Head of caudate nucleus (tissue), 42 donors: ENCODE measurements at places on chromosomes 4 and X.

- DNase-seq, result no peak
Measured at GRCh38 chrX:7926914-7927258, 327 bp downstream of the PNPLA4 start.

DNA sequence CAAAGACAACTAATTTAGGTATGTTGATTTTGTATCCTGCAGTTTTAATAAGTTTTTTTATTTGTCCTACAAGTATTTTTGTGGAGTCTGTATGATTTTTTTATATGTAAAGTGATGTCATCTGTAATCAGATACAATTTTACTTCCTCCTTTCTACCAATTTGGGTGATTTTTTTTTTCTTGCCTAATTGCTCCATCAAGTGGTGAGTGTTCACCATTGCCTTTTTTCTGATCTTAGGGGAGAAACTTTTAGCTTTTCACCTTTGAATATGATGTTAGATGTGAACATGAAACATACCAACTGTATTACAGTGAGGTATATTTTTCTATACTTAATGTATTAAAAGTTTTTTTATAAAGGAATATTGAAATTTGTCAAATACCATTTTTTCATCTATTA is 362.3 kb downstream of the PABPC4L start:
- DNase-seq, result no peak

DNA sequence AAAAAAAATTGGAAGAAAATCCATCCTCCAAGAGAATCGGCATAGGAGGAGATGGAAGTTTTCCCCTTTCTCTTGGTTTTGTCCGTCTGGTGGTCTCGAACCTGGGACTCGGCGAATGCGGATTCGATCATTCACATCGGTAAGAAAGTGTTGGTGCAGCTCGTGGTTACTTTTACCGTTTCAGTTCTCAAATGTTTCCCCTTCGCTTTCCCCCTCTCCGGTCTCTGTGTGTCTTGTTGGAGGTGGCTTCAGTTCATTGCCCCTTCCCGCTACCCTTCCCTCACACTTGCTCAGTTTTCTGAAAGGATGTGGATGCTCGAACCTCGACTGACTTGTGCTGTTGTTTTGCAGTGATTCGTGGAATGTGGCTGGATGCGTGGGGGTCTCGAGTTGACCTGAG is 840 bp downstream of the GRID2 start:
- peak; percentile 35 for DNase-seq

DNA sequence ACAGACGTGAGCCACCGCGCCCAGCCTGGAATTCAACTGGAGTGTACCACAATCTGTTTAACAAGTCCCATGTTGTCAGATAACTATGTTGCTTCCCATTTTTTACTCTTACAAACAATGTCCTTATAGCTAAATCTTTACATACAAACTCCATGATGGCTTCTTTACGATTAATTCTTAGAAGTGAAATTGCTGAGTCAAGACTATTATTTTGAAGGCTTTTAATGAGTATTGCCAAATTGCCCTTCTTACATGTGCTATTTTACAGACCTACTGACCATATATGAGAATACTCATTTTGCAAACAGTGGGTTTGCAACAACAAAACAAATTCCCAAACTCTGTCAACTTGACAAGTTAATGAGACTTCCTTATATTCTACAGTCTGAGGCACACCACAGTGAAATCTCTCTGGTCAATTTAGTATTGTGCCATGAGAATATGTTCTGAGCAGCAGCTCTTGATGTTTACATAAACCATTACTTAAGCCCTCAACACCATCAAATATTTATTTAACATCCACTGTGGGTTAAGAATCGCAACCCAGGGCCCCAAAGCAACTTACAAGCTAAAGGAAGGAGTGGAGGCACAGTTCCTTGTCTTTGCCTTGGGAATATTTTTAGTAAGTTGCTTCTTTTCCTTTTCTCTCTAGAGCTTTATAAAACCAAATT is 128.5 kb downstream of the SPRY1 start:
- DNase-seq, result no peak

DNA sequence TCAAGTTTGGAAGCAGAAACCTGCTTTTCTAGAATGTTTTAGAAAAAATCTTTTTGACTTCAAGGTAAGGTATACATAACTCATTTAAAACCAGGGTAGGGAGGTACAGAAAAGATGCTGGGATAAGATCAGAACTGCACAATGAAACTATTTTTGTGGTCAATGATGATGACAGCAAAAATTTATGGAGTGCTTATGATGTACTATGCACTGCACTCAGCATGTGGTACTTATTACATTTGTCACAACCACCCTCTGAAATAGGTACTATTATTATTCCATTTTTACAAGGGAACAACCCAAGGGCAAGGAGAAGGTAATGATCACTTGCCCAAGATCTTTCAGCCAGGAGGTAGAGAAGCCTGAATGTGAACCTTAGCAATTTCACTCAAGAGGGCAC is 8.0 kb downstream of the GPM6B start:
- DNase-seq, result no peak

DNA sequence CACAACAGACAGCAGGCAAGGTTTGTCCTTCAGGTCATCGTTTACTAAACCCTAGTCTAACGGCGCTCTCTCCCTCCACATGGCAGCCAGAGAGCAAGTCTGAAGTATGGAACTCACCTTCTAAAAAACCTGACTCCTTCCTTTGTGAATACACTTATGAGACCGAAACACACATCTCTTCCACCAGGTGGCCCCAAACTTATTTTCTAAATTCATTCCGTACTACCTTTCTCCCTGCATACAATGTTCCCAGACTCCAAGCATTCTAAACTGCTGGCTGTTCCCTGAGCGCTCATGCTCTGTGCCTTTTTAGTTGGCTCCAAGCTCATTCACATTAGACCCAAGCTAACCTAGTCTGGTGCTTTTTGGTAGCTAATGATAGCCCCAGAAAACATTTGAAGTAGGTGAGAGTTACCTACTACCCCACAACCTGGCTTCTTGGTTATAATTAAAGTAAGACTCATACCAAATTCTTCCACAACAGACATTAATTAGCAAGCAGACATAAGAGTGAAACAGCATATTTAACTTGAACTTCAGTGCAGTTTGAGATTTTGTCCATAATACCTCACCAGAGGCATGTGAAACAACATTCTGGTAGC is 67.6 kb upstream of the DCLK2 start:
- DNase-seq, result peak; percentile 60

DNA sequence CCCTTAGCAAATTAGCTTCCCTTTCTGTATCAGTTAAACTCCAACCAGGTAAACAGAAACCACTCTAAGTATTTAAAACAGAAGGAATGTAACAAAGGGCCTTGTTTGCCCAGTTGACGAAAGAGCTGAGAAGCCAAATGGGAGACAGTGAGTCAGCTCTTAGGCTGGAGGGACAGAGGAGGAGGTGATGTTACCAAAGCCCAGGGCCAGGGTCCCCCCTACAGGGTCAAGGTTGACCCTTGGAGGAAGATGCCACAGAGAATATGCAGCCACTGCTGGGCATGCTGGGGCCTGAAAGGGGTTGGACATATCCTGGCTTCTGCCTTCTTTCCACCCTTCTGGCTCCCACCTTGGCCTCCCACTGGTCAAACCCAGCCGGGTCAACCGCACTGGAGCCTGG is 38.3 kb upstream of the LGI2 start:
- no peak for DNase-seq

DNA sequence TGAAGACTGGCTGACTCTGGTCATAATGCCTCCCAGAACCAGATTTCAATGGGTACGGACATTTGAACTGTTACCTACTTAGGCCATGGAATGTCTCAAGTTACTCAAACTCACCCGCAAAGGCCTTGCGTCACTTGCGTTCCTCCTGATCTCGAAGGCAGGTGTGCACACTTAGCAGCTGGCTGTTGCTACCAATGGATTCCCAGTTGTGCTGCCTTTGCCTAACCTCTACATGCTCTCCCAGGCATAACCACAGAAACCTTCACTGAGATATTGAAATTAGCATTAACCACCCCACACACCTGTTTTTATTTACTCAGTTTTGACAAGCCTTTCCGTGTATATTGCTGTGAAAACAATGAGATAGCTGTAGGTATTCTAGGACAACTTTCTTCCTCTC is 2.8 kb downstream of the ERVMER34-1 start:
- DNase-seq, result no peak

- DNase-seq, result no peak
Measured at GRCh38 chr4:150501009-150501727, 80.8 kb upstream of the MAB21L2 start.

DNA sequence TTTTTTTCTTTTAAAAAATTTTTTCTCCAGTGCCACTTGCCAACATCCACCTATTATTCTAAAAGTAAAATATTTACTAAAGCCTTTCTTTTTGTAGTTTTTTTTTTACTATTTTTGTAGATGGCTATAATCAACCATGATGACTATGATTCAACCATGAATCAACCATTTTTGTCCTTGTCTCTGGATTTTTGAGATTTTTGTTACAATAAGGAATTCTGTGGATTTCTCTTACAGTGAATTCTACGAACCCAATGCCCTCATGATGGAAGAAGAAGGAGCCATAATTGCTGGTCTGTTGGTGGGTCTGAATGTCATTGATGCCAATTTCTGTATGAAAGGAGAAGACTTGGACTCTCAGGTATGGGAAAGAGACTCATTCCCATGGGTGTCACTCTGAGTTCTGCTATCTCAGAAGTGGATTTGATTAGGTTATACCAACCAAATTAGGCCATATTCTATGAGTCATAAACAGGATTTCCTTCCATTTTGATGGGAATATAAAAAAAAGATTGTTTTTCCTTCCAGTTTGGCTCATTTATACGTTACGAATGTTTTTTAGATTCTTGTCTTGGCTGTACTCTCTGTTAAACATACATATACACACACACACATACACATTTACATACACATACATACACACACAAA is 46.7 kb downstream of the RUFY3 start:
- no peak for DNase-seq

DNA sequence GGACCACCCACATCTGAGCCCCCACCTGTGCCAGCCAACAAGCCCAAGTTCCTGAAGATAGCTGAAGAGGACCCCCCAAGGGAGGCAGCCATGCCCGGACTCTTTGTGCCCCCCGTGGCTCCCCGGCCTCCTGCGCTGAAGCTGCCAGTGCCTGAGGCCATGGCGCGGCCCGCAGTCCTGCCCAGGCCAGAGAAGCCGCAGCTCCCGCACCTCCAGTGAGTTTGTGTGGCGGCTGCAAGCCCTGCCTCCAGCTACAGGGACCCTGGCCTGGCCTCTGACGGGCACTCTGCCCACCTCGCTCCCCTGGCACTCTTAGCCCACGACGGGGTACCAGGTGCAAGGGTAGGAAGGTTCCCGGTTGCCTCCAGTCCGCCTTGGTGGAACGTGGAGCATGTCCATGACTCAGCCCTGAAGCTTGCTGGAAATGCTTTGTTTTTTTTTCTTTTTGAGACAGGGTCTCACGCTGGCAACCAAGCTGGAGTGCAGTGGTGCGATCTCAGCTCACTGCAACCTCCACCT is 13.7 kb upstream of the ADD1 start:
- no peak for DNase-seq

DNA sequence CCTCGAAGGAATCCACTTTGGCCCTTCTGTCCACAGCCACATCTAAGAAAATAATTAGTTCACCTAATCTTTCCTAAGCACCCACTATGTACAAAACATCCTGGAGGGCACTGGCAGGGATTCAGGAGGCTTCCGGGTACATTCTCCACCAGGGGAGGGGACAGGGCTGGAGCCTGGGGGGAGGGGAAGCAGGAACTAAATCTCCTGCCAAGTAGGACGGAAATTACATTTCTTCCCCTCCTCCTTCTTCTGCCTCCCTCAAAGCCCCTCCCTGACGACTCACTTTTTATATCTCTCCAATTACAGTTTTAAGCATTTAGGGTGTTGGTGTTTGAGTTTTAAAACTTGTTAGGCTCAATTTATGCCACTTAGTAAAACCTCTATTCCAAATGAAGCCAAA is 203.1 kb downstream of the BCOR start:
- DNase-seq, result no peak
